Activated B cell treated with CpG ODN at 0.5 μM for 24 hours (primary cell): ENCODE measurements at places on chromosomes 4 and X. TPM values are rescaled to one million over a fixed set of nuclear protein-coding genes. Genes with fewer than 3 reads are reported as not detected.

DNA sequence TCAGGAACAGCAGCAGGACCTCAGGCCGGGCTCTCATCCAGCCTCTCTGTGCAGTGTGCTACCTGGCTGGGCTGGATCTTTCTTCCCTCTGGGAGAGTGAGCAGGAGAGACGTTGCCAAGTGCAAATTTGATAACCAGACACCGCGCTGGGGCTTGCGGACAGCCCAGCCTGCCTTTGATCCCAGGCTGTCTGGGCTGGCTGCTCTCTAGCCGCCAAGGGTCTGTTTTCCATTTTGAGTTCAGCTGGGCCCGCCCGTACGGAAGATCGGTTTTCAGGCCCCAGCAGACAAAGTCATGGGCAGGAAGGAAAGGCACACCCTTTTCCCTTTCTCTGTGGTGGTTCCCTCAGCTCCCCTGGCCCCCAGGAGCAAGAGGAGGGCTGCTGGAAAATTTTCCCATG lies 90.2 kb downstream of the CPZ start:
- DNase-seq: no peak

DNA sequence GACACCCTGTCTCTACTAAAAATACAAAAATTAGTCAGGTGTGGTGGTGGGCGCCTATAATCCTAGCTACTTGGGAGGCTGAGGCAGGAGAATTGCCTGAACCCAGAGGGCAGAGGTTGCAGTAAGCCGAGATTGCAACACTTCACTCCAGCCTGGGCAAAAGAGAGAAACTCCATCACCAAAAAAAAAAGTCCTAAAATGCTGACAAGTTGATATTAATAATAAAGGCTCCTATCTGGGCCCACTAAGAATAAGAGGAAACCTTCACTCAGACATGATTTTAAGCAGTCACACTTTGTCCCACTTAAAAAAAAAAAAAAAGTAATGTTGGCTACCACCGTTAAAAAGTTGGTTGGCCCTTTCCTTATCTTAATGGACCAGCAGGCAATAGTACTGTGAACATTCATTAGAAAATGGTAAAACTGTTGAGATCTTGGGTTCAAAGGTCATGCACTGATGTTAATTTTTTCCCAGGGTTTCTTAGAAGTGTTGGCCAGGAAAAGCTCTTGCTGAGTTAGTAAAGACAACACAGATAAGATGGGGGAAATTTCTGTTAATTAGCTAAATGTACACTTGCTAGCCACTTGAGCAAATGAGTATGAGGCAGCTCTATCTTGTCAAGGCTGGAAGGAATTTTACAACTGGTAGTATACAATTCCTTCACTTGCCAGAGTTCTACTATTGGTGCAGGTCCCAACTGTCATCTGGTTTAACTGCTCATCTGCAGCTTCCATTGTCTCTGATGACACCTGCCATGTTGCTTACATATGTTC lies 43.6 kb upstream of the BMP2K start:
- DNase-seq: no peak

GRCh38 chr4:86543560-86544309 lies 50.4 kb upstream of the PTPN13 start:
- DNase-seq: no peak

The TMEM156 gene
- 26.0 and 29.5 TPM in 2 replicates for total RNA-seq

- no peak for DNase-seq
These were observed 50.0 kb upstream of the TRIM2 start for GRCh38 chr4:153154007-153154975.

DNA sequence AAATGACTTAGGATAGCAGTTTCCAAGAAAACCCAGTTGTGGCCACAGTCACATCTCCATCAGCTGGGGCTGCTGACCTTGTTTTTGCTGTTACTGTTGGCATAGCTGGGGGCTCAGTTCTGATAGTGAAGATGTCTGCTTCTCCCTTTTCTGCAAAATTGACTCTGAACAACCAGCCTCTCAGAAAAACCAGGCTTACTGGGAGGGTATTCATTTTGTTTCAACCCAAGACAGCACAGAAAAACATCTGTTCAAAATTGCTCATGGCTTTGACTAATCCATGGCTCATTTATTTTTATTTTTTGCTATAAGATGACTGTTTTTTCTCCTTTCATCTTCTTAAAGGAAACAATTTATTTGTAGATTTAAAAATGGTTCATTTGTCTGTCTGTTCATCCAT lies 53.1 kb downstream of the RASL11B start:
- no peak for DNase-seq

The CITED1 gene
- not detected in 2 replicates for total RNA-seq

- DNase-seq: no peak
These were observed 482.0 kb upstream of the TENM3 start for GRCh38 chr4:181761156-181761555.

The MBNL3 gene
- 41.0 and 47.0 TPM in 2 replicates for total RNA-seq

- DNase-seq: no peak
These were observed 143.1 kb upstream of the BCOR start for GRCh38 chrX:40240844-40241243.

- no peak for DNase-seq
These were observed 311.4 kb upstream of the NDST4 start for GRCh38 chr4:115424852-115425251.

The MAGEE1 gene
- total RNA-seq: 3.1 and 3.3 TPM in 2 replicates

The NSUN7 gene
- total RNA-seq: 1.4 and 1.6 TPM in 2 replicates

The TMLHE gene
- total RNA-seq: 14.0 and 19.3 TPM in 2 replicates

- no peak for DNase-seq
These were observed 44.1 kb upstream of the MBNL3 start for GRCh38 chrX:132532913-132533312.
